ENCODE measurements at places on chromosomes 6 and 20.

DNA sequence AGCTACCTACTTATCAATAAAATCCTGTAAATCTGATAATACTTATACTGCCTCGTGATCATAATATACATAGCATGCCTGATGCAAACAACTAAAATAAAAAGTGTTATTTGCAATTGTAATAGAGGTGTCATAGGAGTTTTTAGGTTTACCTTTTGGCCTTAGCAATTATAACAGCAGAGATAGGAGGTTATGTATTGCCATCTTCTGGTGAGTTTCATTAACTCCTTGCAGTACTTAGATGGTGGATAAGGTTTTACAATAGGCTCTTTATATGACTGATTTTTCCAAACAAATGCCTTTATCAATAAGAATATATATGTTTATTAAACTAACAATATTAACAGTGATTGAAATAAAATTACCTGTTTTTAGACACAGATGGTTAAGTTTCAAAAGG, 27.8 kb upstream of the MYCT1 start:
- no peak for DNase-seq

DNA sequence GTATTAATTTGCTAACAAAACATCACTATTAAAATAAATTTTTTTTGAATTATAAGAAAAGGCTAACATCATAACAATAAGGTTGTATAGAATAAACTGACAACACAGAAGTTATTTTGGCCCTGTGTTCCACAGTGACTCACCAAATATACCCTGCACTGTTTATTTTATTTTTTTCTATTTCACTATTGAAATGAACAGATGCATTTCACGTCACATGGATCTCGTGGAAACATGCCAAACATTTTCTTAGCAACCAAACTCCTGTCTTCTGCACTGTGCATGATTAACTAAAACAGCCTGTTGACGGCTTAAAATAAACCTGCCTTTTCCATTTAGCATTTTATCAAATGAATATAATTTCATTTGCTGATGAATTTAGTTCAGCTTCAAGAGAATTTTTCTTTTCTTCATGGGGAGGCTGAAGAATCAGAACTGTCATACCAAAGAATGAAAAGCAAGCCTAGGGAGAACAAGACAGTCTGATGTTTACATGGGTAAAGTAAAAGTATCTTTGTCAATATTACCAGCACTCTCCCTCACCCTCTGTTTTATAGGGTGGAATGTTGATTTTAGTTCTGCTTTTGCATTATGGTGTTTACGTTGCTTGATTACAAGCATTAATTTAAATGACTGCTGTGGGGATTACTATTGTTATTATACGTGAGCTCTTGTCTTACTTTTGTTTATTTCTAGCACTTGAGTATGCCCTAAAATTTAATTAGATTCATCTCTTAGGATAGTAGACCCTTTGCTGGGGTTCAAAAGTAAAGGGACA, 115.3 kb downstream of the LCA5 start:
- no peak for DNase-seq

- DNase-seq, result no peak
Observed at GRCh38 chr6:33727126-33727525, 15.6 kb upstream of the UQCC2 start.

- no peak for DNase-seq
Observed at GRCh38 chr20:54079652-54080051, 9.3 kb upstream of the BCAS1 start.

DNA sequence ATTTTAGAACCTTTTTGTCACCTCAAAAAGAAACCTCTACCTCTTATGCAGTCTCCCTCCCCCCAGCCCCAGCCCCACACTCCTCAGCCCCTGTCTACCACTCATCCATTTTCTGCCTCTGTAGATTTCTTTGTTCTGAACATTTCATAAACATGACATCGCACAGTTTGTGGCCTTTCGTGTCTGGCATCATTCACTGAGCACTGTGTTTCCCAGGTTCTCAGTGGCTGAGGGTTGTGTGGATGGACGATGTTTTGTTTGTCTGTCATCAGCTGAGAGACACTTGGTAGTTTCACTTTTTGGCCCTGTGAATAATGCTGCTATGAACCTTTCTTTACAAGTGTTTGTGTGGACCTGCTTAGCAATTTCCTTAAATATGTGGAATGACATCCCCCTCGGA, 64.5 kb downstream of the FAM120B start:
- no peak for DNase-seq

GRCh38 chr6:123715006-123715863, 78.5 kb upstream of the TRDN start:
- no peak for DNase-seq

- no peak for DNase-seq
Observed at GRCh38 chr20:32034581-32035425, 17.2 kb upstream of the HCK start.

DNA sequence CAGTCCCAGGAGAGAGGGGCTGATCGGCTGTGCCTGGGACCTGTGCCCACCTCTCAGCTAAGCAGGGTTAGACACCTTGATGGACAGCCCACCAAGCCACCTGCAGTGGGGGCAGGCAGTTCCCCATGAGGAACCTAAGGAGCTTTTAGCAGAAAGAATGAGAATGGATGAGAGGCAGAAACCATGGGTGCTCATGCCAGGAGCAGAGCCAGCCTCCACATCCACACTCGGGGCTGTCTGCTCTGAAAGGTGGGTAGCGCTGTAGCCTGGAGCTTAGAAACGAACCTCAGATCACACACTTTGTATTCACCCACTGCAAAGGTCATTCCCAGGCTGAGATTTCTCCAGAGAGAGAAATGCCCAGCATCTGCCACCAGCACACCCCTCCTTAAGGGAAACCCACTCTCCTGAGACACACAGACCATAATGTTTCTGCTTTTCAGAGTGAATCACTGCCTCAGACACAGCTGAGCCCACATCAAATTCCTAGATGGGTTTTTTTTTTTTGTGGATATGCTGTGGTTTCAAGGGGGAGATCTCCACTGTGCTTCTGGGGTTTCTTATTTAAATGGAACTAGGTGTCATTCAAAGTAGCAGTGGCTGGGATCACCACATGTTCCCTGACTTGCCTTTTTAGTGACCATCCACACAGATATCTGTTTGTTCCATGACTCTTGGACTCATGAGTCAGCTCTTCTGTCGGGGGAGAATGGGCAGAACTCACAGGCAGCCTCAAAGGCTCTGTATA, 218.9 kb downstream of the EYA2 start:
- no peak for DNase-seq

GRCh38 chr6:40315060-40315459, 272.1 kb downstream of the LRFN2 start:
- DNase-seq, result no peak

GRCh38 chr6:22027040-22027725, 269.7 kb downstream of the PRL start:
- no peak for DNase-seq

DNA sequence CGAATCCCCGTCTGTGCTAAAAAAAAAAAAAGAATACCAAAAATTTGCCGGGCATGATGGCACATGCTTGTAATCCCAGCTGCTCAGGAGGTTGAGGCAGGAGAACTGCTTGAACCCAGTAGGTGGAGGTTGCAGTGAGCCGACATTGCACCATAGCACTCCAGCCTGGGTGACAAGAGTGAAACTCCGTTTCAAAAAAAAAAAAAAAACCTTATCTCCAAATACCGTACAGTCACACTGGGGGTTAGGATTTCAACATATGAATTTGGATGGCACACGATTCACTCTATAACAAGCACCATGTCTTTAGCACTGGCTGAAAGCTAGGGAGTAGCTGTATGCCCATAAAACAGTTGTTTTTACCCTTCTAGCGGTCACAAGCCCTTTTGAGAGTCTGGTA, 3.8 kb downstream of the SMIM13 start:
- no peak for DNase-seq

DNA sequence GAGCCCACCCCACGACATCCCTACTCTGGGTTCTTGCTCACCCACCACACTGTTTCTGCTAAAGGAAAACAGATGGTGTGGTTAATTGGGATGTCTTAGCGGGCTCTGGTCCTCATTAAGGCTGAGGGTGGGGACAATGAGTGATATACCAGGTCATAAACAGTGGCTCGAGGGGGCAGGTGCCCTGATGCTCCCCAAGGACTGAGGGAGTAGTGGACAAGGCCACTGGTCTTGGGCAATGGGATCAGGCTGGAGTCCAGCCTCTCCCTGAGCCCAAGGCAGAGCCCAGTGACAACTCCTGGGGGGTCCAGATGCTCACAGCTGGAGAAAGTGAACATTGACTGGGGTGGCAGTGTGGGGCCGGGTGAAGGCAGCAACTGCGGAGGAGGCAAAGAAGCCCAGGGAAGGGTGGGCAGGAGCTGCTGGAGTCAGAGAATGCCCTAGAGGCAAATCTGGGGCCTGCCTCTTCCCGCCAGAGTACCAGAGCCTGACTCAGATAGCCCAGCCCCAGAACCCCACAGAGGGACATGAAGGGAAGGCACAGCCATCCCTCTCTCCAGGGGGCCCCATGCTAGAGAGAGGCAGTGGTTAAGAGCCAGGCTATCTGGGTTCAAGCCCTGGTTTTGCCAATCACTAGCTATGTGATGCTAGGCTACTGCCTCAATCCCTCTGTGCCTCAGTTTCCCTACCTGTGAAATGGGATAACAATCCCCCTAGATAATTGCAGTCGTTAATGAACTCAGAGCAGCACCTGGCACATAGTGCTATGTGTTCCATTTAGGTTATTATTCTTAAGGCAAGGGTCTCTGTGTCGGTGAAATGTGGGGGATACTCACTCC, 72.3 kb downstream of the MRPL14 start:
- no peak for DNase-seq

GRCh38 chr6:106637051-106637716, 7.8 kb downstream of the QRSL1 start:
- DNase-seq, result no peak

GRCh38 chr6:4776493-4777393, 539 bp downstream of the CDYL start:
- no peak for DNase-seq

GRCh38 chr6:154499855-154500589, 10.5 kb downstream of the CNKSR3 start:
- DNase-seq, result no peak

DNA sequence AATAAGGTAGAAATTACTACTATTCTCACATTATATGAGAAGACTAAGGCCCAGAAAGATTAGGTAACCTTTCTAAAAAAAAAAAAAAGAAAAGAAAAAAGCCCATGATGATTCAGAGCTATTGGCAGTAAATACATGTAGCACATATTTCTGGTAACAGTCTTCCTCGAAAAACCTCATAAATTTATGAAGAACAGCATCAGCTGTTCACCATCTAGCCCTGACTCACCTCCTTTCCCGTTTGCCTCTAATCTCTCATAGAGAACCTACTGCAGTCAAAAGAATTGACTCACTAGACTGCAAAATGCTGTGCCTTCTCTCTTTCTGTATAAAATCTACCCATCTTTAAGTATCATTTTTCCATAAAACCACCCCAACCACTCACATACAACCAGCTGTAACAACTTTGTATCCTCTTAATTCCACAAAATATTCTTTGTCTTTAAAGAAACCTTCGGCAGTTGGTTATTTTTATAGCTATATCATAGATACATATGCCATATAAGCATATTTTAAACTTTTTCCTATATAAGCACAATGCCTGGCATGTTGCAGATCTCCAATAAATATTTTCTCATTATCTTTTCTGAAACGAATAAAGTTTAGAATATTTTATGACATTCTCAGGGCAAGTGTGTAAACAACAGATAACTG, 152.7 kb upstream of the ENPP5 start:
- no peak for DNase-seq

DNA sequence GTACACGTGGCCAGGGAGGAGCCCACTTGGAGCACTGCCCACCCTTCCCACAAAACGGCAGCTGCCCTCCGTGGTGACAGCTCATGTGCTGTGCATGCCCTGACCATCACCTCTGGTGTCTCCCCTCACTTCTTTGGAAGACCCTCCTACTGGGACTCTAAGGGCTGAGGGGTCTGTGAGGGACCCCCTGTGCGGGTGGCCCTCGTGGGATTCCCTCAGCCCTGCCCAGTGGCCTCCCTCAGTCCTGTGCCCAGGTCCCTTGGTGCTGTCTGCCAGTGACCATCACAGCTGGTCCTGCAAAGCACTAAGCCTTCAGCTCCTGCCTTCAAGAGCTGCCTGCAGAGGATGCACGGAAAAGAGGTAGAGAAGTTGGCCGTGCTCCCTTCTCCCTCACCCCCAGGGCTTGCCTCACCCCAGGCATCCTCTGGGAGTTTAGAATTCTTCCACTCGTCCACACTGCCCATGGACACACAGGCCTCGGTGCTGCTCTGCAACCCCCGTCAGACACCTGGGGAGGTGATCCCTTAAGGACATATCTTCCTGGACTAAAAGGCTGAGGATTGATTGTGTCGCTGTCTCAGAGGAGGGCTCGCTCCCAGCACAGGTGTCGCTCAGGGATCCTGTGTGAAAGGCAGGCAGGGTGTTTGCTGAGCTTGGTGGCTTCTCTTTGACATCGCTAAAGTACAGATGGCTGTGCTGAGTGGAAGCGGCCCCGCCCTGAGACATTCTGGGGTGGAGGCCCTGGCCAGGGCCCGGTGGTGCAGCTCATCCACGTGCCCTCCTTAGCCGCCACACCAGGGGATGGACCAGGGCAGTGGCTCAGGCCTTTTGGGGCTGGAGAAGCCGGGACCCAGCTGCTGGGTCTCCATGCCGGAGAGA, 119.5 kb upstream of the FRMD1 start:
- DNase-seq, result no peak

GRCh38 chr20:12638633-12639312, 370.0 kb upstream of the SPTLC3 start:
- no peak for DNase-seq

GRCh38 chr6:35665573-35665972, 23.1 kb downstream of the FKBP5 start:
- no peak for DNase-seq

DNA sequence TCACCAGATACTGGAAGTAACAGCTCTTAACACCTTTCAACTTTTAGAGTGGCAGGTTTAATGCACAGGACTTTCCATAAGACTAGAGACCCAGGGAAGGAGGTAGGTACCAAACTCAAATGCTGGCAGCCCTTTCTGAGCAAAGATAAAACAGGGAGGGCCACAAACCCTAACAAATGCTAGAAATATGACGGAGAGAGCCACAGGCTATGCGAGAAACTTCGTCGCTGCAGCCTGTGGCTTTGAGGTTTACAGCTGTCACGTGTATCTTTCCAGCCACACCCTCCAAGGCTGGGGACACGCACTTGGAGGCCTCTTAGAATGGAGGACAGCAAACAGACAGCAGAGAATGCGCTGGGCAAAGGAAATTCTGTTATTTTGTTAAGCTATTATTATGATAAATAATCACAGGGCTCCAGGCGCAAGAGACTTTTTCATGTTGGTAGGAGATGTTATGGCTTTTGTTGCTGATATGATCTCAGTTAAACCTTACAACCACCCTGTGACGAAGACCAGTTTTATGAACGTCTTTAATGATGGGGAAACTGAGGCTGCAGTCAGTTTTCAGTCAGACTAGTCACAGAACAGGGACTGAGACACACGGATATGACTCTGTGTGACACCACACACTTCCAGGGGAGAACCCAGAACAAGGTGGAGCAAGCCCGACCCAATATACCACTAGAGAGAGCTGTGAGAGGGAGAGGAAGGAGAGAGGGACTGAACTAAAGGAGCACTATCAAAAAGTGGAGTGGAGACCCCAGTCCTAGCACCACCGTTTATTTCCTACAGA, 2.0 kb downstream of the TRAM2 start:
- peak; percentile 24 for DNase-seq
